ENCODE measurements at places on chromosomes 2 and 18. TPM values are rescaled to one million over a fixed set of nuclear protein-coding genes. Genes with fewer than 3 reads are reported as not detected.
A peak's percentile ranks its signal among the peaks of the same experiment; 100 is the strongest.

GRCh38 chr2:36663851-36664695, 32.4 kb upstream of the VIT start:
- peak; percentile 61 for DNase-seq

- DNase-seq = peak; percentile 55
Measured at GRCh38 chr2:159557437-159558034, 58.8 kb downstream of the BAZ2B start.

DNA sequence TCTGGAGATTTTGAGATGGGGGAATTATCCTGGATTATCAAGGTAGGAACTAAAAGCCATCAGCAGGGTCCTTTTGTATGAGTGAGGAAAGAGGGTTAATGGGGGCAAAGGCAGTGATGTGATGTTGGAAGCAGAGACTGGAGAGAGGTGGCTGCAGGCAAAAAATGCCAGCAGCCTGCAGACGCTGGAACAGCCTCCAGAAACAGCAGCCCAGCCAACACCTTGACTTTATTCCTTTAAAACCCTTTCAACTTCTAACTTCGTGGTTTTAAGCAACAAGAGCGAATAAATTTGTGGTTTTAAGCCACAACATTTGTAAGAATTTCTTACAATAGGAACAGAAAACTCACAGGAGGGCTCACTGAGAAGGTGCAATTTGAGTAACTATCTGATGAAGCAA, 523.1 kb upstream of the HS6ST1 start:
- DNase-seq = no peak

TNFAIP6 gene
- total RNA-seq = not detected

GRCh38 chr2:195592105-195592504, 64.9 kb upstream of the SLC39A10 start:
- no peak for DNase-seq

GRCh38 chr2:69022548-69022947, 9.6 kb downstream of the ANTXR1 start:
- DNase-seq = no peak

- no peak for DNase-seq
Measured at GRCh38 chr2:212595036-212595654, 56.5 kb upstream of the ERBB4 start.

SAG gene
- not detected for total RNA-seq

HOXD10 gene
- total RNA-seq = 0.94 TPM

GRCh38 chr18:3054780-3055179, 41.8 kb upstream of the LPIN2 start:
- DNase-seq = no peak

DNAJC5G gene
- total RNA-seq = not detected

DNA sequence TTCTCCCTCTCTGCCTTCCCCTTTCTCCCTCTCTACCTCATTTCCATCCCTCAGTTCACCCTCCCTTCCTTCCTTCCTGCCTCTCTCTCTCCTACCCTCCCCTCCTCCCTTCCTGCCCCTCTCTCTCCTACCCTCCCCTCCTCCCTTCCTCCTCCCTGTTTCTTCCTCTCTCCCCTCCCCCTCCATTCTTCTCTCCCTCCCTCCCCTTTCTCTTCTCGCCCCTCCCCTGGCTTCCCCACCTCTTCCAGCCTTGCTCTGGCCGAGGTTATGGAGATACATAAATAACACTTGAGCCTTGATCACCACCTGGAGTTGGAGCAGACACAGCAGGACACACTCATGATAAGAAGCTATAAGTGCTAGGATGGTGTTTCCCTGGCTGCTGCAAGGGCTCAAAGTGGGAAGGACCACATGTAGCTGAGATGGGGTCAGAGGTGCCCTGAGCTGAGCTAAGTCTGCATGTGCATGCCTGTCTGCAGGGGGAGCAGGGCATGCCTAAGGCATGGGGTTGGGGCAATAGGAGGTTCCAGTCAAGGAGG, 326.1 kb upstream of the HS6ST1 start:
- DNase-seq = peak; percentile 90

ZC3H15 gene
- total RNA-seq = 59.3 TPM

GRCh38 chr2:2769481-2770431, 438.7 kb upstream of the MYT1L start:
- DNase-seq = no peak

GRCh38 chr2:176385219-176385759, 116.0 kb downstream of the MTX2 start:
- DNase-seq = no peak

DNA sequence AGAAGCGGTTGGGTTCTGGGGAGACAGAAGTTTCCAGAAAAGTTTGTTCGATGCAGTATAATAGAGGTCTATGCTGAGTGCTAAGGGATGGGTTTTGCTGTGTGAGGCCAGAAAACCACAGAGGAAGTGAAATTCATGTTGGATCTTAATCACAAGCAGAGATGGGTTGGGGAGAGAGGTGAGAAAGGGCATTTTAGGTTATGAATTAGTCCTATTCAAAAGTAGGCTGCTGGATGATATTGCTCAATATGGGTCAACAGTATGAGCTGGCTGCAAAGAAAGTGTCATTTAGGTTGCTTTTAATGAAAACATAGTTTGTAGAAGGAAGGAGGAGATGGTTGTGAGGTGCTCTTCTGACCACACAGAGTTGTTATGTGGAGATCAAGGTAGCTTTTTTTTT, 118.8 kb upstream of the LHCGR start:
- no peak for DNase-seq

DNA sequence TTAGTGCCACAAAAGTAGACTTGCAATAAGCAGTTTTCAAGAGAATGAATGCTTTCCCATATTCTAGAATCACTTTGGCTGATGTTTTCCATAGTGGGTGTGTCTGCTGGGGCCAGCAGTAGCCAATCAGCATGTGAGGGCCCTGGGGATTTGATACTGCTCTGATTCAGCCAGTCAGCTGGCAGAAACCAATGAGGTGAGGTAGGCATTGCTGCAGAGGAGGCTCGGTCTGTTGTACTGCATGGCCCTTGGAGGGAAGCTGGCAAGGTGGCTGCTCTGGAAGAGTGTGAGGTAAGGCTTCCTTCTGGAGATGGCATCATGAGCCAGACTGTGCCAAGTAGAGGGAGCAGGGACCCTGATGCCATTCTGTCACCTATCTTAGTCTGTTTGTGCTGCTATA, 22.7 kb downstream of the TMEM87B start:
- peak; percentile 55 for DNase-seq

DNA sequence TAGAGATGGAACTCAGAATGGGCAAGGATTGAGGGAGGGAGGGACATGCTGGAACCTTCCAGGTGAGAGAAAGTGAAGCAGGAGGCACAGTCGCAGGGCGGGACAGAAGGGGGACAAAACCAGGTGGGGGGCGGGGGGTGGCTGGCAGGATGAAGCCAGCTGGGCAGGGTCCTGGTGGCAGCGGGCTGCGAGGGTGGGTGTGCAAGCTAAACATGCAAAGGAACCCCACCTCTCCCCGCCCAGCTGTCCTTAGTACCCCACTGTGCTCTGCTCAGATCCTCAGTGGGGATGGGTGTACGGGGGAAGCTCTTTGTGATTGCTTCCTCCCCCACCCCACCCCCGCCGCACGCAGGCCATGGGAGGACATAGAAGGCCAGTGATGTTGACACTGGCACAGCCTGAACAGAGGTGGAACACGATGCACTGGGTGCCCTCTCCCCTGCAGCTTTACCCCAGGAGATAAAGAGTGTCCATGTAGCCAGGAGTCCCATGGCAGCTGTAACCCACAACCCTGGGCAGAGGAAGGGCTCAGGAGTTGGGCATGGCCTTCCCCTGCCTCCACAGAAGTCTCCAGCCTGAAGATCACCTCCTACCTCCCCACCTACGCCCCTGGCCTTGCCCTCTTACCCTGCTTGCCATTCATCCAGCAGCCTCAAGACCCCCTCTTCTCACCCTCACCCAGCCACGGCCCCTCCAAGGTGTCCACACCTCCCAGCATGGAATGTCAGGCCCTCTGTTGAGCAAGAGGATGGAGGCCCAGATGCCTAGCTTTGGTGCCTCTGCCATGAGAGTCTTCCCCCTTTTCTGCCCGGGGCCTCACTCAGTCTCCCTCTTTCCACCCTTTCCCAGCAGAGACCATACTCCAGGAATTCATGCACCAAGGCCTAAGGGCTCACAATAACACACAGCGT, 206.6 kb downstream of the ZBTB7C start:
- no peak for DNase-seq

GRCh38 chr2:105038383-105039061, 653 bp downstream of the MRPS9 start:
- DNase-seq = no peak
